ENCODE measurements at places on chromosomes 12 and 14. TPM values are rescaled to one million over a fixed set of nuclear protein-coding genes. Genes with fewer than 3 reads are reported as not detected.

Gene FGF23
- not detected for total RNA-seq

GRCh38 chr12:13496111-13496510, 299.6 kb downstream of the EMP1 start:
- no peak for DNase-seq

- DNase-seq = no peak
These were observed 42.9 kb upstream of the FAM222A start for GRCh38 chr12:109670731-109671130.

DNA sequence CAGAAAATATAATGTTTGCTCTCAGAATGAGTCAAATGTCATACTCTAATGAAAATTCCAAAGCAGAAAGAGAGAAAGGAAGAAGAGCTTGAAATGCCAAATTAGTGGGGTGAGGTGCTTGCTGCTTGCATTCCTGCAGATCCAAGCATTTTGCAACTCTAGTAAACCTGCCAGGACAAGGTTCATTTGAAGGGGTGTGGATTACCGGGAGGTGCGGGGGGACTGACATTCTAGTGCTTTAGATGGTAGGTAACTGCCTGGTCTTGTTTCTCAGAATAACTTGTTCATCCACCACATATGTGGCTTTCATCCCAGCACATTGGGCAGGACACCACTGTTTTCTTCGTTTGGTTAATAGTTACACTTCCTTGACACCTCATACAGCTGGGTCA, 144.4 kb downstream of the AKAP6 start:
- no peak for DNase-seq

GRCh38 chr12:57044889-57045288, 5.0 kb downstream of the MYO1A start:
- DNase-seq = no peak

- no peak for DNase-seq
These were observed 94.1 kb downstream of the PLCZ1 start for GRCh38 chr12:18643681-18644080.
